ENCODE measurements at places on chromosomes 5 and 9.

GRCh38 chr9:128798896-128799295, 11.8 kb downstream of the TBC1D13 start:
- no peak for DNase-seq

- DNase-seq = no peak
Measured at GRCh38 chr9:92506184-92506857, 24.0 kb upstream of the ASPN start.

DNA sequence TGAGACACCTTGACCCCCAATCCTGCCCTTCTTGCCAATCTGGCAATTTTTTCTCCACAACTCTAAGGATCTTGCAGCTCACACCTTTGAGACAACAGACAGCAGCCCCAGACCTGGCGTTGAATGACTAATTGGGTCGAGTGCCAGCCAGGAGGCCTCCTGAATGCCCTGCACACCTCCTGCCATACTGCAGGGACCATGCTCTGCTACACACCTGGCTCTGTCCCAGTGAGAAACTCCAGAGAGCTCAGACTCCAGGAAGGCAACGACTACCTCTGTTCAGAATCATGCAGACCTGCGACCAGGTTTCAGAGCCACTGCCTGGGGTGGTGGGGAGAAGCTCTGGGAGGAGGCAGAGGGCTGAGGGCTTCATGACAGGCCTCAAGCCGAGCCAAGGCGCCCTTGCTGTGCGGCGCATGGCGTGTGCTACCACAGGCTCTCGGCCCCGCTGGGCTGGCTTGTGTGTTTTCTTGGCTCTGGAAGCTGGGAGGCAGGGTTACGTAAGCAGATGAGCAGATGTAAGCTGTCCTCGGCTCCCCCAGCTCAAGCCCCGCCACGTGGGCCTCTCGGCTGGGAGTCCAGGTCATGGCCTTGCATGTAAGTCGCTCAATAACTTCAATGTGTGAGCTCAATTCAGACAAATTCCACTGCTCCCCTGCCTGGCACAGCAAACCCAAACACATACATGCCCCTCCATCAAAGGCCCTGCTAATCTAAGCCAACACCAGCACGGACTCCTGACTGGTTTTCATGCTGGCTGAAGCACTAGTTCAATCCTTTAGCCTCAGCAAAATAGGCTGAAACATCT, 27.5 kb downstream of the B4GALT1 start:
- no peak for DNase-seq

GRCh38 chr5:143664623-143665022, 147.3 kb upstream of the HMHB1 start:
- DNase-seq = no peak

- no peak for DNase-seq
Measured at GRCh38 chr5:40134883-40135520, 544.7 kb upstream of the PTGER4 start.

- no peak for DNase-seq
Measured at GRCh38 chr5:108148715-108149139, 233.2 kb downstream of the FBXL17 start.

DNA sequence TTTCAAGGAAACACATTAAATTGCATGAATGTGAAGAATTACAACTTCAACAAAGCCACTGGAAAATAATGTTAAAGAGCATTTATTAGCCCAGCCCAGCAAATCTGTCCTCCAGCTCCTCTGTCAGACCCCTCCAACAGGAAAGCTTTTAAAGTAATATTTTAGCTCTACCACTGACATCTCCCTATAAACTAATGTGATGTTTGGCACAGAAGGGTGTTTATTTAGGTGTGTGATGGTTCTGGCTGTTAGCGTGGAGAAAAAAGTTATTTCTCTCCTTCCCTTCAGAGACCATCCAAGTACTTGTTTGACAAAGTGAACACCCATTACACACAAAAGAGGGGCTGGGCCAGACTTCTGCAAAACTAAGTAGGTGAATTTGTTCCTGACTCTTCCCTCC, 111.9 kb upstream of the TARS1 start:
- DNase-seq = no peak

- DNase-seq = no peak
Measured at GRCh38 chr5:116880150-116880549, 305.5 kb upstream of the SEMA6A start.

- peak; percentile 59 for DNase-seq
Measured at GRCh38 chr5:56480078-56480704, 247.1 kb upstream of the ANKRD55 start.

DNA sequence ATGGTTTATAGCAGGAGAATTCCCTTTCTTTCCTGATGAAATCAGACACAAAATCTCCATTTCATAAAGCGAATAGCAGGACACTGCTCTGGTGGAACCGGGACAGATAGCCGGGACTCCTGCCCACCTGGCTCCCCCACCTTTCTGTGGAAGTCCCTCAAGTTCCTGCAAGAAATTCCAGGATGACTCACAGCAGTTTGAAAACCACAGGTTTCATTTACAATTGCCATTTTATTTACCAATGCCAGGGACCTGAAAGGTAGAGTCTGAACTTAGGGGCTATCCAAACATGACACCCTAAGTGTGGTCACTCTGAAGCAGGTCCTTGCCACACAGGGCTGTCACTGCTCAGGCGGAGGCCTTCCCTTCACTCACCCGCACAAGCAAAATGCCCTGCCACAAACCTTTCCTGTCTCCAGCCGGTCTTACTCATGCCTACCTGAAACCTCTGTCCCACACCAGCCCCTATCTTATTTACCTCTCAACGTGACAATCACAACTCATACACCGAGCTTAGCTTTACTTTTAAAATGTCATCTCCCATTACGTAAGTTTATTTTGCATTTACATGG, 63.3 kb upstream of the TAF1L start:
- no peak for DNase-seq

DNA sequence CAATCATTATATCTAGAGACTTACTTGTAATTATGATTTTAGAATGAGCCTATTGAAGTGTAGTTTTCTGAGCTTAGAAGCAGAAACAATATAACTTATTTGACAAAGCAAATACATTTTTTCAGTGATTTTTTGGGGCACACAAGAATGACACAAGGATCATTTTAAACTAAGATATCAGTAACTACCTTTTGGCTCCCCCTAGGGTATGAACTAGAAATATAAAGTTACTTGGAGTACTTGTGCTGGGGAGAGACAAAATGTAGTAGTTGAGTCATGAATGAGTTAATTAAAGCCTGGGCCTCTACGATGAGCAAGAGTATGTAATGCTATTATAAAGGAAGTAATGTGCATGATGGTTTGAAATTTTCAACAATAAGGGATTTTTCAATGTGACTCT, 1244.1 kb upstream of the ACO1 start:
- DNase-seq = no peak

- DNase-seq = no peak
Measured at GRCh38 chr5:86983208-86983607, 284.5 kb upstream of the RASA1 start.

- no peak for DNase-seq
Measured at GRCh38 chr5:79076819-79077218, 7.3 kb downstream of the BHMT2 start.

DNA sequence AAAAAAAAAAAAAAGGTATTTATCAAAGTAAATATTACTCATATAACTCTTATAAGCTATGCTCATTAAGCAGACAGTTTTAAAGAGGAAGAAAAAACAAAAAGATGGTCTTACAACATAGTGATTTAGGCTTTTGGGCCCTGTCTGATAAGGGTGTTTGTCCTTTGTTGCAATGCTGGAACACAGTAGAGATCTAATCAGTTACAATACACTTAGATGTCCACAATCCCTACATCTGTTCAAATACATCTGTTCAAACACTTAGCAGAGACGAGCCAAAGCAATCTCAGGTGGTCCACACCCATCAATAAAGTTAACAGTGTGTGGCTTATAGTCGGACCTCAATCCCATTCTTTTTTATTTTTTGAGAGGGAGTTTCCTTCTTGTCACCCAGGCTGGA, 11.0 kb downstream of the PRXL2C start:
- DNase-seq = no peak

GRCh38 chr9:14096258-14096922, 217.6 kb downstream of the NFIB start:
- DNase-seq = no peak

DNA sequence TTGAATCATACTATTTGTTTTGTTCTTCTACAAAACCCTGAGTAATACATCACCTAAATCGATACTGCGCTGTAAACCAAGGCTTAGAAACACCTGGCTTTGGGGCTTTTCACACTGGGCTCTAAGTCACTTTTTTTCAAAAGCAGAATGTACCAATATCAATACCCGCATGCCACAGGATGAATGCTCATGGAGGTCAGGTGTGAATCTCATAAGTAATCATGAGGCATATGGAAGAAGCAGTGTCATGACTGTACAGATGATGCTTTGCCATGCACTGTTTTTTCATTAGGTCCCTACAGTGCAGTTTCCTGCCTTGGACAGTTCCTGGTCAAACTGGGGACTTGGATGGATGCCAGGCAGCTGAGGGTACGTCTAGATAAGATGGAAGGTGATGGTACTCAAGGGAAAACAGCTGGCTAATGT, 49.0 kb upstream of the ATG10 start:
- DNase-seq = no peak

- no peak for DNase-seq
Measured at GRCh38 chr5:37575541-37576489, 196.7 kb downstream of the WDR70 start.

DNA sequence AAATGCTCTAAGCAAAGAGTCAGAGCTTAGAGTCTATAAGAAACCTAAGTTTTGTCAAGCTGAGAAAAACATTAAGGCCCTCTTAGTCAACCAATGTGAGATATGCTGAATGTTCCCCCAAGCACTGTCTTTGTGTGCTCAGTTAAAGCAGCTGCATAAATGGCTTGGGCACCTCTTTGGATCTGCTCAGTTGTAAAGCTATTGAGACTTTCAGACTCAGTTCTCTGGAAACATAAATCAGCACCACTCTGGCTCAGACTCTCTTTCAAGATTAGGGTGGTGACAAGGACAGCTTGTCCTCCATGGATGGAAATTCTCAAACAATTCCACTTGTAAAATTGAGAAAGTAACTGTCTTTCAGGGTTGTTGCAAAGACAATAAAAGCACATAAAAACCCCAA, 807.9 kb downstream of the PRELID2 start:
- DNase-seq = no peak

- DNase-seq = no peak
Measured at GRCh38 chr5:56858777-56859442, 43.6 kb downstream of the MAP3K1 start.

- DNase-seq = no peak
Measured at GRCh38 chr9:74493512-74493911, 3.6 kb upstream of the RORB start.

DNA sequence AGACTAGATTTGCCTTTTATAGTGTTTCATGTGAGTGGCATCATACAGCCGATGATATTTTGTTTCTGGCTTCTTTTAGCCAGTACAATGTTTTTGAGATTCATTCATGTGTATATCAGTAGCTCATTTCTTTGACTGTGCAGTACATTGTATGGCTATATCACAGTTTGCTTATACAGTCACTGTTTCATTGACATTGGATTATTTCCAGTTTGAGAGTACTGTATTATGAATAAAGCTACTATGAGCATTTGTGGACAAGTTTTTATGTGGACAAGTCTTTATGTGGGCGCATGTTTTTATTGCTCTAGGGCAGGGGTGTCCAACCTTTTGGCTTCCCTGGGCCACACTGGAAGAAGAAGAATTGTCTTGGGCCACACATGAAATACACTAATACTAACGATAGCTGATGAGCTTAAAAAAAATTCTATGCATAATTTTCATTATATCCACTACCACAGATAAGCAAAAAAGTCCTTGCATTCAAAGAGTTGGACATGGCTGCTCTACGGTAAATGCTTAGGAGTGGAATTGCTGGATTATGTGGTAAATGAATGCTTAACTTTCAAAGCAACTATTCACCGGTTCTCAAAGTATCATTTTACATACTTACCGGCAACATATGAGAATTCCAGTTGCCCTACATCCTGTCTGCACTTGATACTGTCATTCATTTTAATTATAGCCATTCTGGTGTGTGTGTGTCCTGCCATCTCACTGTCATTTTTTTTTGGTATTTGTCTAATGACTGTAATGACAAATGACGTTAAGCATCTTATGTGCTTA, 177.8 kb downstream of the RGS3 start:
- no peak for DNase-seq

DNA sequence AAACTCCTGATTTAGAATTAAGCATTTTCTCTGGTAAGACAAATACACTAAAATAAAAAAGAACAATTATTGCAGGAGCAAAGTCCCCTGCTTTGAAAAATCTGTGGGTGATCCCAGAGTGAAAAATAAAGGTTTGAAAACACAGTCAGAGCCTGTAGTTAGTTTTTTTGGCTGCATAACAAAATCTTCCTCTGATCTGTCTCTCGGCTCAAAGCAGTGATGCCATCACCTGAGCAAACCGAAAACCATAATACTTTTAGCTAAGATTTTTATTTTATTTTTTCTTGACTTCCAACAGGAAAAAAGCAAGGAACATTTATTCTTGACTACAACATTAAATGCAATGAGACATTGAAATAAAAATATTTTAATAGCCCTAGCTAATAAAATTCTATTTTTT, 1.2 kb downstream of the CDH18 start:
- DNase-seq = no peak

GRCh38 chr5:57804007-57804444, 321.4 kb upstream of the ACTBL2 start:
- no peak for DNase-seq

DNA sequence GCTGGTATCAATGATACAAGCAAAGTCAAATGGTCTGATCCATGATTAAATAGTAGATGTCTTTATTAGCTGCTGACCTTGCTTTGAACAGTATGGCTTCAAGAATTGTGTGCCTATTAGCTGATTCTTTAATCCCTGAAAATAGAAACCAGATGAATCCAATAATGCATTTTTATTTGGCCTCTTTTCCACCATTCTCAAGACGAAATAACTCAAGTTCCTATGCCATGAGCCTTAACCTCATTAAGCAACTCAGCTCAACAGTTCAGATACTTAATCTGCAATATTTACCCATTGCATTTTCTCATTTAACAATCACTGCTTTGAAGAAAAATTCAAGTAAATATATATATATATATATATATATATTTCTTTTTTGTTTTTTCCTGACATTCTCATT, 588.6 kb upstream of the MEF2C start:
- DNase-seq = no peak

- peak; percentile 28 for DNase-seq
Measured at GRCh38 chr5:176768174-176768970, 42.0 kb upstream of the UNC5A start.

All from ecto neural progenitor cell (in vitro differentiated cells).